Astrocyte of the spinal cord (primary cell): ENCODE measurements at places on chromosomes 5 and 9.

DNA sequence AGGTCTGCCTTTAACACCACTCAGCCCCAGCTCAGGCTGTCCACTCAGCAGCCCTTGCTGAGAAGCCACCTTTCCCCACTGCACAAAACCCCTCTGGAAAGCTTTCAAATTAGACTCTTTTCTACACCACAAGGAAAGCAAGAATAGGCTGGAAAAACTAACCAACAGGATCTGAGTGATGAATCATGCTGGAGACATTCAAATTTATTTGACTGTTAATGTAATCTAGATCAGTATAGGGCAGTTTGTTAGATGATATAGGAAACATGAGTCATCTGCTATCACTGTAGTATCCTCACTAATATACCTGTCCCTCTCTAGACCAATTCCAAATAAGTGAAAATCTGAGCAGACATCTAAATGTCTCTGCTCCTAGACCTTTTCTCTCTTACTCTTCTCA, 127.8 kb upstream of the PAM start:
- peak; percentile 64 for DNase-seq

- DNase-seq = peak; percentile 43
Measured at GRCh38 chr9:13992138-13993088, 321.5 kb downstream of the NFIB start.

GRCh38 chr9:35842020-35842745, 13.2 kb downstream of the TMEM8B start:
- no peak for DNase-seq

- no peak for DNase-seq
Measured at GRCh38 chr5:167152561-167152960, 1138.9 kb upstream of the WWC1 start.

- DNase-seq = no peak
Measured at GRCh38 chr9:77438653-77439052, 209.5 kb downstream of the GNA14 start.

DNA sequence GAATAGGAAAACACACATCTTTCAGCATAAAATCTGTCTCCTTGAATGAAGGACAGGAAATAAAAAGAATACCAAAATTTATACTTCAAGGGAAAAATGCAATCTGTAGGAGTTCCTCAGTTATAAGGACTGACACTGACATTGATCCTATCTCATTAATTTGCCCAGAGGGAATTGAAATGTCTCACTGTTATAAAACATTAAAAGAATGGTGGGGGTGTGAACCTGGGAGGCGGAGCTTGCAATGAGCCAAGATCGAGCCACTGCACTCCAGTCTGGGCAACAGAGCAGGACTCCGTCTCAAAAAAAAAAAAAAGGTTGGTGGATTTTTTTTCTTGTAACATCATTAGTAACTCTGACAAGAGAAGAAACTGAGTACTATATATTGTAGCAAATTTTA, 60.8 kb downstream of the TTLL11 start:
- DNase-seq = no peak

GRCh38 chr5:178326374-178326715, 93.7 kb upstream of the PHYKPL start:
- no peak for DNase-seq

- no peak for DNase-seq
Measured at GRCh38 chr5:127389601-127390000, 99.0 kb downstream of the MEGF10 start.

GRCh38 chr9:85647571-85647970, 94.2 kb downstream of the AGTPBP1 start:
- DNase-seq = no peak

DNA sequence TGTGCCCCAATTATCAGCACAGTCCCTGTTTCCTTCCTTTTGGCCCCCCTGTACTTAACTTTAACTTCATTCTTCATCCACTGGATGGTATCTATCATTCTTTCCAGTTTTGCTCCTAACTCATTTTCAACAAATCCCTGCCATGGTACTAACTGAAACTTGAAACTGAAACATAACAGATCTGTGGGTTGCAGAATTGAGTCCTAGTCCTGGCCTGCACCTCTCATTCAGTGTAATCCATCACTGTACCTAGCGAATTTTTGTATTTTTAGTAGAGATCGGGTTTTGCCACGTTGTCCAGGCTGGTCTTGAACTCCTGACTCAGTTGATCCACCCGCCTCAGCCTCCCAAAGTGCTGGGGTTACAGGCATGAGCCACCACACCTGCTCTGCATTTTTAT, 15.3 kb upstream of the PIK3R1 start:
- DNase-seq = no peak

GRCh38 chr5:15620501-15620900, 120.5 kb downstream of the FBXL7 start:
- DNase-seq = peak; percentile 72

DNA sequence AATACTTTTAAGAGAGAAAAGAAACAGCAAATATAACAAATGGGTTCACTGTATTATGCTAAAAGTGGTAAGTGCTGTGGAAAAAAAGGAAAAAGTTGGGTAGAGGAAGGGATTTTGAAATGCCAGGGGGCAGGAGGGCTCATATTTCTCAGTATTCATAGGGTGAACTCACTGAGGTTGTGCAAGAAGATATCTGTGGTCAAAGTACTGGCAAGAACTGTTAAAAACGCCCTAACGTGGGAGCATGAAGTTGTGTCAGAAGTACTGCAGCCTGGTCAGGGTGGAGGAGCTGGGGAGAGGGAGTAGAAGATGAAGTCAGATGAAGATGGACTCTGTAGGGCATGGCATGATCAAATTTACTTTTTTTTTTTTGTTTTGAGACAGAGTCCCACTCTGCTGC, 31.2 kb upstream of the SLC28A3 start:
- DNase-seq = peak; percentile 66

- DNase-seq = peak; percentile 66
Measured at GRCh38 chr9:89425921-89426383, 72.0 kb downstream of the SEMA4D start.

- DNase-seq = no peak
Measured at GRCh38 chr5:150779397-150780186, 1.0 kb downstream of the SMIM3 start.

DNA sequence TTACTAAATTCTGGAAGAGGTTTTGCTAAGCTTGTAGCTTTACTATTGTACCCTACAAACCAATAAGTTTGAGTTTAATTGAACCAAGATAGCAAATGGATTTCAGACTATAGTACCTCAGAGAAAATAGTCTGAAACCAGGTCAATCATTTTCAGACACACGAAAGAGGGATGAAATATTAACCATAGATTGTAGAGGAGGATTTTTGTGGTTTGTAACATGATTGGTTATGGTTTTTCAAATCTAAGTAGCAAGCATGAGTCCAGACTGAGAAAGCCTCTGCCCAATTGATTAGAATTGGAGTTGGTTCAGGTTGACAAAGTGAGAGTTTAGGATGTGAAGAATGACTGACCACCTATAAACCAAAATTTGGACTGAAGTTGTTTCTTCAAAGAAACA, 562.7 kb upstream of the DMAC1 start:
- DNase-seq = no peak

DNA sequence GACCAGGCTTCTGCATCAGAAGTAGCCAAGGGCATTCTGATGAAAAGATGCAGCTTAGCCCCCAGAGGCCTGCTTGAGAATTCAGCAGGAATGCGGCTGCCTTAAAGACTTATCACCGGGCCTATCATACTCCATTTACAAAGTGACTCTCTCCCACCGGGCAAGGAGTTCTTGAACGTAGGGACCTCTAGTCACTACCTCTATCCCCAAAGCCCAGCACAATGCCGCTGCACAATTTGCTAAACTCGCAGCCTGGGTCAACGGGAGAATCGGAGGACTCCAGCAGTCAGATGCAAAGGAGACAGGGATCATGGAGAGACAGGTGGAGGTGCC, 661 bp downstream of the PDCL start:
- no peak for DNase-seq

GRCh38 chr5:88659529-88660263, 223.3 kb downstream of the MEF2C start:
- peak; percentile 66 for DNase-seq

DNA sequence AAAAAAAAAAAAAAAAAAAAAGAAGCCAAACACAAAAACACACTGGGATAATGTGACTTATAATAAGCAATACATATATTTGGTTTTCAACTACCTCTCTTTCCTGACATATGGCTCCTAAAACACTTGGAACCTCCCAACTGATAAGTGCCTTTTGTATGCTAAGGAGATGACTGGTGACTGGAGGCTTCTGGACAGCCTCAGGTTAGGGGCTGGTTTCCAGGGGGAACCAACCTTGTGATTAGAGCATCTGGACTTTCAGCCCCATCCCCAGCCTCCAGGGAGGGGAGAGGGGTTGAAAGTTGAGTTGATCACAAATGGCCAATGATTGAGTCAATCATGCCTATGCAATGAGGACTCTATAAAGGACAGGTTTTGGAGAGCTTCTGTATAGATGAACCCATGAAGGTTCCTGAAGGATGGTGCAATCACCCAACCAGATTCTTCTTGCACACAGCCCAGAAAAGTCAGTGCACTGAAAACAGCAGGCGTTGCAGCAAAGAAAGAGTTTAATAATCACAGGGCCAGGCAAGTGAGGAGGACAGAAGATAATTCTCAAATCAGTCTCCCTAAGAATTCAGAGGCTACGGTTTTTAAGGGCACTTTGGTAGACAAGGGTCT, 276.7 kb downstream of the AUH start:
- DNase-seq = no peak

DNA sequence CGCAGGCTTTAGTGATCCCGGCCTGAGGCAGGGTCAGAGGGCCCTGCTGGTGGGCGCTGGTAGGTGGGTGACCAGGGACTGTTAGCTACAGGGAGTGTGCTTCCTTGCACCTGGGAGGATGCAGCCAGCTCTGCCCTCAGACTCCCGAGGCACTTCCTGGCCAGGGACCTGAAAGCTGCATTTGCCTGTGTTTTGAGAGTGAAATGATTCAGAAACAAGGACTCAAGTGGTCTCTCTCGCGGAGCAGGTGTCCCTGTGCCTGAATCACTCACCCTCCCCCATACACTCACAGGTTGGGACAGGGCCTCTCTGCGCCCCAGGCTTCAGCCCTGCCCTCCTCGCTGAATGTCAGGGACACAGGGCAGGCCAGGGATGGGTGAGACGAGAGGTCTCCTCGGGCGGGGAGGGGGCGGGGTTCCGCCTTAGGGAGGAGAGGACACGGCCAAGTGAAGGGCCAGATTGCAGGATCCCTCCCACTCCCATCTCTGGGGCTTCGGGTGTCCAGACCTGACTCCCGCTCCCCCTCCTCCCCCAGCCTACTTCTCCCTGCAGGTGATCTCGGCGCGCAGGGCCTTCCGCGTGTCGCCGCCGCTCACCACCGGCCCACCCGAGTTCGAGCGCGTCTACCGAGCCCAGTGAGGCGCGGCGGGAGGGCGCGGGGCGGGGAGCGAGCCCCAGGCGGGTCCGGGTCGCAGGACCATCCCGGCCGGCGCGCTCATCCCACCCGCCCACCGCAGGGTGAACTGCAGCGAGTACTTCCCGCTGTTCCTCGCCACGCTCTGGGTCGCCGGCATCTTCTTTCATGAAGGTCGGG, 1.5 kb downstream of the LTC4S start:
- DNase-seq = no peak

GRCh38 chr5:147303251-147303650, 68.4 kb downstream of the STK32A start:
- DNase-seq = peak; percentile 35

GRCh38 chr5:98630621-98631020, 142.8 kb upstream of the RGMB start:
- no peak for DNase-seq

- no peak for DNase-seq
Measured at GRCh38 chr5:24364711-24365110, 280.1 kb downstream of the CDH10 start.

DNA sequence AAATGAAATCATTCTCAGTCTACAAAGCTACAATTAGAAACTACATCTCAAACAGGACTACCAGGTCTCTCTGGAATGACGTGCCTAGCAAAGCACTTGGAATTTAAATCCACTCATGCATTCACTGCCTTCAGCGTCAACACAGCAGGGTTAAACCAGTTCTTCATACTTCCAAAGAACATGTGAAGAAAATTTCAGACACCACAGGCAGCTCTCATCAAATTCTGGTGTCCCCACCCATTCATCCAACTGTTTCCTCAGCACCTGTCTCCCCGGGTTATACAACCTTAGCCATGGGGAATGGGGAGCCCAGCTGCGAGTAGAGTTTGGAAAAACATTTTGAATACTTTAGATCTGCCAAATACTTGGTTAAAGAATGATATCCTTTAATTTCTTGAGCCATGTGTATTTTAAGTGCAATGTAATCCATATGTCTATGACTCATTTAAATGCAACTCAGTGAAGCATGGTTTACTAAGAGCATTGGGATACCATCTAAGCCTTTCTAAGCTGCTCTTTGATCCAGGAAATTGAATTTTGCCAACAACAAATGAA, 17.5 kb downstream of the ADAM19 start:
- DNase-seq = peak; percentile 94

DNA sequence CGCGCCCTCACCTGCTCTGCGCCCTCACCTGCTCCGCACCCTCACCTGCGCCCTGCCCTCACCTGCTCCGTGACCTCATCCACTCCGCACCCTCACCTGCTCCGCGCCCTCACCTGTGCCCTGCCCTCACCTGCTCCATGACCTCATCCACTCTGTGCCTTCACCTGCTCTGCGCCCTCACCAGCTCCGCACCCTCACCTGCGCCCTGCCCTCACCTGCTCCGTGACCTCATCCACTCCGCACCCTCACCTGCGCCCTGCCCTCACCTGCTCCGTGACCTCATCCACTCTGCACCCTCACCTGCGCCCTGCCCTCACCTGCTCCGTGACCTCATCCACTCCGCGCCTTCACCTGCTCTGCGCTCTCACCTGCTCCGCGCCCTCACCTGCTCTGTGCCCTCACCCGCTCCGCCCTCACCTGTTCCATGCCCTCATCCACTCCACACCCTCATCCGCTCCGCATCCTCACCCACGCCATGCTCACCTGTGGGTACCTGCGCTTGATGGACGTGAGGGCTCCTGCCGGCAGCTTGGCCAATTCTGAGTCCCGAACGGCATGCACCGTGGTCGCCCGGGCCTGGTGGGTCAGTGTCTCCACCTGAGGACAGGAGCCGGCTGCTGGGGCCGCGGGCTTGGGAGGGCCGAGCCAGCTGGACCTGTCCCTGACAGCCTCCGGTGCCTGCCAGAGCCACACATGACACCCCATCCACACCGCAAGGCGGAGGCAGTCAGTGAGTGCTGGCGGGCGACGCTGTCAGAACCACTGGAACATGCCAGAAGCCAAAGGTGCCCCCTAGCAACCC, 35.6 kb upstream of the NSMF start:
- no peak for DNase-seq

GRCh38 chr5:90473396-90474234, 956 bp downstream of the MBLAC2 start:
- DNase-seq = peak; percentile 34

DNA sequence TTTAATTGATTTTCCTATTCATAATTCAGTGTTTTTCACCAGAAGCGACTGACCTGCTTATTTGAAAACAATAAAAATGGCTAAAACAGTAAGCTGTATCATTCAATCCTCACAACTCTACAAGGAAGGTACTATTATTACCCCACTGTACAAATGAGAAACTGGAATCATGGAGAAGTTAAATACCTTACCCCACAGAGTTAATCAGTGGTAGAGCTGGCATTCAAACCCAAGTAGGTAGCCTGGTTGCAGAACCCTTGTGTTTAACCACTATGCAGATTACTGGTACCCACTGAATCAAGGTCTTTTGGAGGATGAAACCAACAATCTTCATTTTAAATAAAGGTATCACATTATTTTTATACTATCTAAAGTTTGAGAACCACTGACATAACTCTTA, 59.6 kb downstream of the MLANA start:
- no peak for DNase-seq
